ENCODE measurements at places on chromosomes 2 and 18.

- no peak for DNase-seq
Observed at GRCh38 chr18:32237049-32237448, 47.2 kb downstream of the MEP1B start.

- no peak for DNase-seq
Observed at GRCh38 chr18:7940971-7941370, 373.9 kb downstream of the PTPRM start.

DNA sequence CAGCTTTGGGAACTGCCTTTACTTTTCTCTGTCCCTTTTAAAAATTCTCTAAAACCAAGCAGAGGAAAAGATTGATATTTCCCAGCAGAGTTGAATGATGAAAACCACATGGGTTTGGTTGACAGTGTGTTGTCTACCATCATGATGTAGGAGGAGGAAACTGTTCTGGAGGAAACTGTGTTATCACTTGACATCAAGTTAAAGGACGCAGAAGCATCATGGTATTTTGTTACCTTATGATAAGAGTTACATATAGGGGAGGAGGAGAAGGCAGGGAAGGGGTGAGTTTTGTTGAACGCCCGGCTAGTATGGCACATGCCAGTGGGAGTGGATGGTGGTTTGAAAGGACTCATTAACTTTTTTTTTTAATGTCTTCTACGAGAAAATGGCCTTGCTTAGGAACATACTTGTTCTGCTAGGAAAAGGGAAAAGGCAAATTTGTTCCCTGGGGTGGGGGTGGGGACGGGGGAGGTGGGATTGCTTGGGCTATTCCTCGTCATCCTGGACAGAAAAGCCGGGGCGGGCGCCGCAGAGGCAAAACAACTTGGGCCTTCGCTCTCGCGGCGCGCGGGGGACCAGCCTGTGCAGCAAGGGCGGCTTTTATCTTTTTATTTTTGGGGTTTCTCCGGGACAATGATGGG is 766 bp downstream of the TMEM17 start:
- DNase-seq = no peak

DNA sequence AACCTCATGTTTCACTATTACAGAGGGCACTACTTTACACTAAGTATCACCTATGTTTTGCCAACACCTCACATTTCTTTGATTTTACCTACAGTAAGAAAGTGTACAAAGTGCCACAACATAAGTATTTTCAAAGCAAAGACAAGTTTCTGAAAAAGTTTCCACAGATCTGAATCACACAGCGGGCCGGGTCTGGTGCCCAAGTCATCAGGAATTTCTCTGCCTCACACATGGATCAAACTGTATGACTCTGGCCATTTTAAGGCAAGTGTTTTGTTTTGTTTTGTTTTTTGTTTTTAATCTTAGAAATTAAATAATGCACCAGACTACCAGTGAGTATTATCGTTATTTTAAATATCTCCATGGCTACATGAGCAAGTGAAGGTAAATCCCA is 73.4 kb downstream of the ZNF516 start:
- no peak for DNase-seq

GRCh38 chr18:78662879-78663278 is 316.7 kb upstream of the SALL3 start:
- no peak for DNase-seq

DNA sequence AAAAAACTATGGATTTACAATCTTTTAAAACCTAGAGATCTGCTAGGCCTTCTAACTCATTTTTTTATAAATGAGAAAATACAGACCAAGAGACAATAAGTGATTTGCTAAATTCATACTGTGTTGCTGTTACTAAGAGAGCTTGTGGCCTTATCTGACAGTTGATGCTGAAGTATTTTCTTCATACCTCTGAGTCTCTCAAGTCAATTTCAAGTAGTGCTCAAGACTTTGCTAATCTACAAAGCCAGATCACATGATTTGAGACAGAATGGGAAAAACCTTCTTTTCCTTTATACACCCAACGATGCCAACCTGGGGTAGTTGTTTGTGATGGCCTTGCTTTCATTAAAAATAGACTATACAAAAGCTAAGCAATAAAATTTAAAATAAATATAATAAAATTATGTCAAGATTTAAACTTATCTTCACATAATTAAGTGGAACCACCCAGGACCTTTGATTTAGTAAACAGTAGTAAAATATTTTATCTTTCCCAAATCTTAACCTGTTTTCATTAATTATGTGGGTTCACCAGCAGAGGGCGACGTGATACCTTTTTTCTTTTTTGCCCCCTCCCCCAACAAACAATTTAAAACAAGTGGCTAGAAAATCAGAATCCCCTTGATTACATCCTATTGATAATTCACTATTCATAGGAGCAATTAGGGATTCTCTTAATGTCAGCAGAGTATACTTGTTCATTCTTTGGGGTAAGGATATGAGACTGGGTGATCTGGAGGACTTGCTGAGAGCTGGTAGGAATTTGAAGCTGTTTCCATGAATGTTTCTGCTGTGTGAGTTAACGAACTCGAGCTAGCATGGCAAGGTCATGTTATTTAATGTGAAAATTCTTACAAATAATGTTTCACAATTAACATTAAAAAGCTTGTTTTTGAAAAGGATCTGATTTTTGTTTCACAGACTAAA is 49.6 kb upstream of the SLC5A7 start:
- no peak for DNase-seq
